Activated CD4-positive, alpha-beta T cell treated with anti-CD3 and anti-CD28 coated beads, Interleukin-2, amount 50 U/mL, for 48 hours (primary cell): ENCODE measurements at places on chromosomes 12 and 14.

- no peak for DNase-seq
Observed at GRCh38 chr12:101108130-101108529, 101.9 kb downstream of the SLC5A8 start.

DNA sequence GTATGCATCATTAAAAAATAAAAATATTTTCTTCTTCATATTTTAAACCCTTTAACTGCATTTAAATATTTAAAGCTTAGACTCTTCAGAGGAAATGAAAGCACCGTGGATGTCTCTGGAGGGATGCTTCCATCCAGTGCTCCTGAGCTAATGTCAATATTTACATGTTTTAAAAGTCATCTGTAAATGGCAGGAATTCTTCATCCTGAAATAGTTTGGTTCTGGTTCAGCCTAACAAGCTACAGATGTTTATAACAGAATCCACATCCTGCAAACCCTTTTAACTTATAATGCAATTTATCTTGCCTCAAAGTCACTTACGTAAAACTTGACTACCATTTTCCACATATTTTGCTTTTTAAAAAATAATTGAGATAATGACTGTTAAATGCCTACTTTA is 1207.3 kb downstream of the SLC16A7 start:
- DNase-seq = no peak

GRCh38 chr14:53951627-53952303 is 4.9 kb downstream of the BMP4 start:
- DNase-seq = no peak

GRCh38 chr12:101634724-101635123 is 40.0 kb downstream of the MYBPC1 start:
- no peak for DNase-seq

GRCh38 chr14:24895622-24896021 is 154.3 kb downstream of the STXBP6 start:
- no peak for DNase-seq
